ENCODE measurements at places on chromosomes 3 and 15. TPM values are rescaled to one million over a fixed set of nuclear protein-coding genes. Genes with fewer than 3 reads are reported as not detected.
A peak's percentile ranks its signal among the peaks of the same experiment; 100 is the strongest.

SLC7A14 gene
- 0.49 TPM for total RNA-seq

TBC1D21 gene
- total RNA-seq = not detected

DNA sequence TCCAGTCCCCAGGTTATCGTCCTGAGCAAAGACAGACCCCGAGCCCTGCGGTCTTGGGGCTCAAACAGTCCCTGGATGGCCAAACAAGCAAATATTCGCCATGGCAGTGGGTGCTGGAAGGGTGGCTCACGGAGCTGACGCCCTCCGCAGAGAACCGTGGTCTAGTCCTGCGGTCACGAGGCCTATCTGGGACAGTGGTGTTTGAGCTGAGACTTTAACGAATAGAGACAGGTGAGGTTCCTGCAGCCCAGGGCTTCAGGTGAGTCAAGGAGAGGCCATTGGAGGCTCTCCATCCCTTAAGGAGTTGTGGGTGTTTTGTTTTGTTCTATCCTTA lies 399 bp upstream of the SUCLG2 start:
- no peak for DNase-seq

GRCh38 chr3:113783980-113784379 lies 37.1 kb downstream of the ATP6V1A start:
- DNase-seq = peak; percentile 56

DNA sequence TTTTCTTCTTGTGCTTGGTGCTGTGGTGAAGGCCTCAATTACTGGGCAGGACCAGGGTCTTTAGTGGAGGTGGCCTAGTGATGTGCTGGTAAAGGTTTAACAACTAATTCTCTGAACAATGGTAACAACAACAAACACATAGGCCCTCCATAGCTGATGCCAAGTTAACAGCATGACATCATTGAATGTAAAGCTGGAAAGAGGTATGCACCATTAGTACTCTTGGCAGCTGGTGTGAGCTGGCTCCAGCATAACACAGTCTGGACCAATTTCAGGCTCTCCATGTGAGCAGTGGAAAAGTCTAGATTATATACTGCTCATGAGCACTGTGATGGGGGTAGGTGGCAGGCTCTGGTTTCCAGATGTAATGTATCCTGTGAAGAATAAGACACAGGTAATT lies 61.8 kb downstream of the SLC7A14 start:
- no peak for DNase-seq

- DNase-seq = no peak
Observed at GRCh38 chr3:113673593-113673992, 22.8 kb downstream of the USF3 start.
